ENCODE measurements at places on chromosomes 4 and X.

GRCh38 chrX:150863191-150863590 is 35.3 kb downstream of the CD99L2 start:
- no peak for DNase-seq

DNA sequence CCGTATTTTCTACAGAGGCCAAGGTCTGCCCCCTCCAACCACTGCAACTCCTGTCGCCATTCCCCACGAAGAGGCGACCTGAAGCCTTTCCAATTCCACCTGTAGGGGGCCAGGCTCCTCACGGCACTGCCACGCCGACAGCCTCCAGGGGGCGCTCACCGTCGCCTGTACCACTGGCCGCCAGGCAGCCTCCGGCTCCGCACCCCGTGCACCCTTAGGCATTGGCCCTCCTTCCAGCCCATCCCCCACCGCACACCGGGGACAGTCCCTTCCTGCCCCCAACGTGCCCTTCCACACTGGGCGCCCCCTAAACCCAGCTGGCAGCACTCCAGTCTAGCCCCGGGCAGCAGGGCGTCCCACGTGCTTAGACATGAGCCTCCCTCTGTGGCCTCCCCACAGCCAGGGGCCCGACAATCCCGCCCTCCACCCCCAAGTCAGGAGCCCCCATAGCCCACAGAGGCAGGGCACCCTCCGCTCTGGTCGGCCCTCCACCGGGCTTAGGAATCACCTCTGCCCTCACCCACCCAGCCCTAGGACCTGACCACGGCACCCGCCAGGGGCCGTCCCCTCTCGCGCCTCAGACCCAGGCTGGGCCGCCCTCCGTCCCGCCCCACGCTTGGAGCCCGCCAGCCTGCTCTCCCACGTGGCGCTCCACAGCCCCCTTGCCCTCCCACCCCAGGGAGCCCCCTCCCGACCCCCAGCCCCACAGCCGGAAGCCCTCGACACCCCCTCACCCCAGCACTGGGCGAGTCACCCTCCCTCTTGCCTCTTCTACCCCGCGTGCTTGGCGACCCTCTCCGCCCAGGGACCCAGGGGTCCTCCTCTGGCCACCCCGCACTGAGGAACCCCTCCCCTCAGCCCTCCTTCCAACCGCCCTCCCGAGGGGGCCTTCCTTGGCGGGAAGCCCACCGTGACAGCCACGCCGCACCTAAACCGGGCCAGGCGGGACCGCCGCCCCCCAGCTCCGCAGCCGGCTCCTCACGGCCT is 711 bp downstream of the PNMA6E start:
- DNase-seq: no peak

DNA sequence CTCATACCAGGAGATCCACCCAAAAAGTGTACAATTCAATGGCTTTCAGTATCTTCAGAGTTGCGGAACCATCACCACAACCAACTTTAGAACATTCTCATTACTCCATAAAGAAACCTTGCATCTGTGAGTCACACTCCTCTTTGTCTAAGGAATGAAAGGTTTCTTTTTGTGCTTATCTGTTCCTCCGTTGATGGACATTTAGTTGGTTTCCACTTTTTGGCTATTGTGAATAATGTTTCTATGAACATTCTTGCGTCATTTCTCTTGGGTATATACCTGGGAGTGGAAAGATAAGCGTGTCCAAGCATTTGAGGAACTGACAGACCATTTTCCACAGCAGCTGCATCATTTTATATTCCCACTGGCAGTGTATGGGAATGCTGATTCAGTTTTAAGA is 10.6 kb downstream of the FAM184B start:
- no peak for DNase-seq

GRCh38 chrX:65731684-65732289 is 64.3 kb downstream of the MSN start:
- DNase-seq: no peak

DNA sequence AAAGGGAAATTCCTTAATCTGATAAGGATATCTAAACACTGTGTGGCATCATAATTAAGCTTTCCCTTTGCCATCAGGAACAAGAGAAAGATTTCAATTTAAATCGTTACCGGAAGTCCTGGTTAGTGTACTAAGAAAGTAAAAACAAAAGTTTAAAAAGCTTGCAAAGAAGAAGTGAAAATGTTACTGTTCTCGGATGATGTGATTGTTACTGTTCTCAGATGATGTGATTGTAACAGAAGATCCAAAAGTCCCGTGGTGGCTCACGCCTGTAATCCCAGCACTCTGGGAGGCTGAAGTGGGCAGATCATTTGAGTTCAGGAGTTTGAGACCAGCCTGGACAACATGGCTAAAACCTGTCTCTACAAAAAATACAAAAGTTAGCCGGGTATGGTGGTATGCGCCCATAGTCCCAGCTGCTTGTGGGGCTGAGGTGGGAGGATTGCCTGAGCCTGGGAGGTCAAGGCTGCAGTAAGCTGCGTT is 62.5 kb downstream of the RGS12 start:
- no peak for DNase-seq

- no peak for DNase-seq
Measured at GRCh38 chrX:18616688-18617406, 55.1 kb downstream of the RS1 start.

Data from NCI-H2107 (cell line).